ENCODE measurements at places on chromosomes 3 and 15.
A peak's percentile ranks its signal among the peaks of the same experiment; 100 is the strongest.

DNA sequence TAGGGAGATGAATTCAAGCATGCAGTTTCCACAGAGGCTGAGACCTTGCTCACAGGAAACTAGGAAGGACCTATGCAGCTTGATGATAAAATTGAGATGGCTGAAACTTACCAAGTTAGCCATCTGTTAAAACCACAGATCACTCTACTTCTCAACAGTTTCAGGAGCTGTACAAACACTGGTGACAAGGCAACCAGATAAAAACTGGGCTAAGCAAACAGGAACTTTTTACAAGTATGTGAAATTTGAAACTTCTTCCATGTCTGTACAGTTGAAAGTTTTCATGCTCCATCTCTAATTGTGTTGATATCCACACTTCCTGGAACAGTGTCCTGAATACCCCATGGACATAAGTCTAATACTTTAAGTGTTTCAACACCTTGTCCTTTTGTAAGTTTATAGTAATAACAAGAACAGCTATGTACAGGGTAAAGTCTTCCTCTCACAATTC, 78.2 kb downstream of the FAIM start:
- DNase-seq: no peak

DNA sequence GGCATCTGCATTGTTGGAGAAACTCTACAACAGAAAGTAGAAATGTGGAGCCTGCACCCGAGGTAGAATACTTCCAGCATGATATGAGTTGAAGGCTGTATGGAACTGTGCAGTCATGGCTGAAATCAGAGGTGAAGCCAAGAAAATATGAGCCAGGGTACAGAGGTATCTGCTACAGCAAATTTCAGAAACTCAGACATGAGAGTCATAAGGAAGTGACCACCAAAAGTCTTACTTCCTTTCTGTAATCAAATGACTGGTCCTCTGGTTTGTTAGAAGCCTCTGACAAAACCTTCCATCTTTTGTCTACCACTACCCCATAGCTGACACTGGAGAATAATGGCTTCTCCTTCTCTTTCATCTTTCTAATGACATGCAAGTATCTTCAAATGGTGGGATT, 159.4 kb downstream of the TMEM108 start:
- DNase-seq: no peak

DNA sequence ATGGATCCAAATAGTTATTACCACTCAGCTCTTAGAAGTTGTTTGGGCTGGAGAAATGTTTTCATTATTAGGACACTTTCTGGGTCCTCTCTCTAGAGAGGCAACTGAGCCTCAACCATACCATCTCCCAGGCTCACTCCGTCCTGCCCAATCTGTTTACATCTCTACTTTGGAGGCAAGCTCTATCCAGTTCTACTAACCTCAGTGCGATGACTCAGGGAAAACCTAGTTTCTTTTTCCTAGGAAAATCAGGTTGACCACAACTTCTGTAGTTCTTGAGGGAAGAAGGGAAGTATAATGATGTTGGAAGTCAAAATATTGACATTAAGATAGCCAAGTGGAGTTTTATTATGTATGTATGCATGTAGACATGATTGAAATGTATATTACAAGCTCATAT, 40.4 kb downstream of the LPP start:
- no peak for DNase-seq

- peak; percentile 58 for DNase-seq
Observed at GRCh38 chr3:50600841-50601591, 10.6 kb downstream of the CISH start.

GRCh38 chr3:126213379-126214028, 33.1 kb upstream of the ALDH1L1 start:
- DNase-seq: no peak

GRCh38 chr3:47813551-47814177, 10.7 kb downstream of the DHX30 start:
- no peak for DNase-seq

GRCh38 chr15:38613085-38613484, 48.5 kb upstream of the RASGRP1 start:
- no peak for DNase-seq

DNA sequence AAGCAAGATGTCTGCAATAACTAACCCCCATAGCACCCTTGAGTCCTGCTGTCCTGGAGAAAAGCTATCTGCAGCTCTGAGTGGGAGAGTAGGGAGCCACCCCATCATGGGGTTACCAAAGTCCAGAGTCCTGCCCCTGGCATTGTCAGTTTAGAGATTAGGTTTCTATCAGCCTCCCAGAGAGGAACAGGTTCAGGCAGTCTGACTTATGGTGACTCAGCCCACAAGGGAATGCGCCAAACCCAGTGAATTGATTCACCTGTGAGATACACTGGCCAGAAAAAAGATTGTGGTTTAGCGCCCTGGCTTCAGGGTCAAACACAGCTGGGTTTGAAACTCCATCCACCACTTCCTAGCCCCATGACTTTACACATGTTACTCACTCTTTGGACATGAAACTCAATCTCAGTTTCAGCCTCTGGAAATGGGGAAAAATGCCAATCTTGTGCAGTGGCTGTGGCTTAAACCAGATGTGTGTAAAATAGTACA, 263.6 kb upstream of the HES1 start:
- DNase-seq: no peak

DNA sequence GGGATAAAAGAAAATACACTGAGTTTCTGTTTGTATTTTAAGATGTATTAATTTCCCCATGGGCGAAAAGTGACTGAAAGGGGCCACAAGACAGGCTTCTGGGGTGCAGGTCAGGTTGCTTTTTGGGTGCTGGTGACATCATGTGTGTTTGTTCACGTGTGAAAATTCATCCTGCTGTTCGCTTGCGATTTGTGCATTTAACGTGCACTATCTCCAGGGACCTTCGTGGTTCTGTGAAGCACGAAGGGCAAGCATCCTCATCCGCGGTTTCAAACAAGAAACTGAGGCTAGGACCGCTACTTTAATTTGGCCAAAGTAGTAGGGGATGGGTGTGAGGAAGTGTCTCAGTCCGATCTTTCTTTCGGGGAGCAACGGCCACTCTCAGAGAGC, 1.6 kb upstream of the SMAD6 start:
- DNase-seq: no peak

GRCh38 chr15:95024351-95024750, 793.0 kb downstream of the MCTP2 start:
- DNase-seq: no peak

GRCh38 chr3:12532182-12532581, 13.1 kb downstream of the MKRN2OS start:
- DNase-seq: no peak
